Kidney (tissue), 22 donors: ENCODE measurements at places on chromosomes 6 and 20. TPM values are rescaled to one million over a fixed set of nuclear protein-coding genes. Genes with fewer than 3 reads are reported as not detected.

- no peak for DNase-seq
Observed at GRCh38 chr20:64001607-64002011, 20.7 kb downstream of the PRPF6 start.

GRCh38 chr6:42367353-42368011 is 84.2 kb downstream of the TRERF1 start:
- no peak for DNase-seq

DNA sequence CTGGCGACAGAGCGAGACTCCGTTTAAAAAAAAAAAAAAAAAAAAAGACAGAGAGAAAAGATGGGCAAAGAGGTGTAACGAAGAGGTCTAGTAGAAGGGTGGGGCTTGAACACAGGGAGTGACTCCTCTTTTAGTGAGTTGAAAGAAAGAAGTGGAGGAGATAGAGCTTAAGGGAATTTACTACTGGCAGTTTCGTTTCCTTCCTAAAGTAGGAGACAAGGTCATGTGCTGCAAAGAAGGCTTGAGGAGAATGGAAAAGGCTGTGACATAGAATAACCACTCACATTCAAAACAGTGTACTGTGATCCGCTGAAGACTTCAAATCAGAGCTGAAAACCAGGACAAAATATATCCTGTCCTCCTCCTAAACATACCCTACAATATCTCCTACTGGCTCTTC is 63.8 kb upstream of the EIF2S2 start:
- DNase-seq = no peak

- DNase-seq = no peak
Observed at GRCh38 chr20:4637081-4637797, 84.5 kb upstream of the PRND start.

GRCh38 chr20:32193996-32194395 is 13.5 kb downstream of the PLAGL2 start:
- no peak for DNase-seq

GRCh38 chr20:16709017-16709416 is 20.8 kb upstream of the SNRPB2 start:
- DNase-seq = no peak

DNA sequence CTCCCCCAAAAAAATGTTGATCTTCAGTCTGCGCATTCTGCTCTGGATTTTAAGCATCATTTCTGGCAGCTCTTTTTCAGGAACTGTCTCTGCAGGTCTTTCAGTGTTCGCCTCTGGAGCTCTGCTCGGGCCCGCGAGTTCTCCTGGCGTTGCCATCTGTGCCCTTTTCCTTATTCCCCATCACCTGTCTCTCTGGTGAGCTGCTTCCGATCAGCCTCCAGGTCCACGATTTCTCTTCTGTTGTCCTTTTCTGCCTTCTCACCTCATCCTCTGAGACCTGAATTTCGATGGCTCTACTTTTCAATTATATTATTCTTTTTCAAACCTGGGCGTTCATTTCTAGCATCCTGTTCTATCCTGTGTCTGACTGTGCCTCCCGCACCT is 590 bp upstream of the MAP1LC3A start:
- no peak for DNase-seq

- DNase-seq = no peak
Observed at GRCh38 chr20:8602389-8603116, 466.3 kb upstream of the PLCB4 start.

DNA sequence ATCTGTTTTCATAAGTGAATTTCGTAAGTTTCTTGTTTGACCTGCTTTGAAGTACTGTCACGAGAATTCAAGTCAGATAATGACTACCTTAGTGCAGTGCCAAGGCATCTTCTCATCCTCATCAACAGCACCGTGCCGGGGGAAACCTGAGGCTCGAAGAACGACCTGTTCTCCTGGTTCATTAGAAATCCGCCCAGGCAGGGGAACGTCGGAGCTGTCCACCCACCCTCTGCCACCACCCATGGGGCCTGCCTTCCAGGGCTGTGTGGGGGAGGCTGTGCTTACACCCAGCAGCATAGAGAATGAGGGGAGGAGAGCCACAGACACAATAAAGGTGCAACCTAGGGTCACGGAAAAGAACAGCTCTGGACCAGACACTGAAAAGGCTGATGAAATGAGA is 101.6 kb downstream of the RAMACL start:
- DNase-seq = no peak

DNA sequence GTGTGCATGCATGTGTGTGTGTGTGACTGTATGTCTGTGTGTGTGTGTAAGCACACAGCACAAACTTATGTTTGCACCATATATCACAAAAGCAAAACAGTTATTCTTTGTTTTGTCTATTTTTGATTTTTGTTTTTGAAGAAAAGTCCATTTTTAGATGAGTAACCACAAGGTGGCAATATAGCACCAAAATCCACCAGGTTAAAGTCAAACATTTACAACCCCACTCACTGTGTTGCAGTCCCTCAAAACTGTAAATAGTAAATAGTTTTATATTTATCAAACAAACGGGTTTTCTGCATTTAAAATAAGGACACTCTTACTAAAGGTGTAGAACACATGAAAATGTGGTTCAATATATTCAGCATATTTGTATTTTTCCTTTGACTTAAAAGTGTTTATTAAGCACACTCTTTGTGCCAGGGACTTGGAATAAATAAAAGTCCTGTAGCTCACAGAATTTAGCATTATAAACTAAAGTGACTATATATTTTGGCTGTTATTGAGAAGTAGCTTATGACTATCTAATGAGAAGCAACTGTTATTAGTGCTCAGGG is 118.5 kb downstream of the GFRAL start:
- DNase-seq = no peak

DNA sequence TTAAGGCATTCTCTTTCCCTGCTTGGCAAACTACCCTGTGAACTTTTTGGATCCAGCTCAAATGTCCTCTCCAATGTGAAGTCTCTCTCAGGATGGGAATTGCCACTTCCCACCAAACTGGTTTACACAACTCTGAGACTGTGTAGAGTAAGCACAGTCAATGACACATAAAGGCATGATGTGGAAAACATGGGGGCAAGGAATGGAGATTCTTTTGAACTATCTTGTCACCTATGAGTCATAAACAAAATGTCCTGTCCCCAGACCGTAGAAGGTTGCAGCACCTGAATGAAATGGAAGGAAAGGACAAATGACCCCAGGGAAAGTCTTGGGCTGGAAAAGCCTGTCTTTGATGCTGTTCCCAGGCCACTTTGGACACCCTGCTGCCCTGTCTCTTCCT is 11.0 kb upstream of the KIF13A start:
- no peak for DNase-seq

GRCh38 chr6:328136-328670 is 35.9 kb downstream of the DUSP22 start:
- DNase-seq = no peak

- DNase-seq = no peak
Observed at GRCh38 chr6:83443516-83443915, 12.7 kb upstream of the ME1 start.

- no peak for DNase-seq
Observed at GRCh38 chr6:150008588-150008987, 16.7 kb downstream of the RAET1L start.

DNA sequence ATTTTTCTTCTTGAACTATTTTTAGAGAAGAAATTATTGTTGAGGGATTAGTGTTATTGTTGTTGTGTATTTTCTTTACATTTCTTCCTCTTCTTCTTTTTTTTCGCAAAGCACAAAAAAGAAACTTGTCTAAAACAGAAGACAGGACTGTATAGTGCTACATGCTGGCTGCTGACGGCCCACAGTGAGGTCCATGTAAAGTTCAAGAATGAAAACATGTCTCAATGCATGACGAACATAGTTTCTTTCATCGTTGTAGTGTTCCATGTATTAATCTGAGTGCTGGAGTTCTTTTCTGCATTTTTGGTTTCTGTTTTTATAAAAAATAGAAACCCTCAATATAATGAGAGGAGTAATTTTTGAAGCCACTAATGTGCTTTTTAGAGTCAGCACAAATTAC is 462.9 kb upstream of the MARCKS start:
- DNase-seq = no peak

GRCh38 chr6:129475477-129476247 is 234.3 kb downstream of the ARHGAP18 start:
- DNase-seq = no peak

GRCh38 chr6:113762641-113763040 is 94.5 kb upstream of the MARCKS start:
- no peak for DNase-seq

- peak; percentile 92 for DNase-seq
Observed at GRCh38 chr6:35259948-35260590, 534 bp downstream of the ZNF76 start.

GRCh38 chr6:100457311-100457990 is 7.3 kb downstream of the SIM1 start:
- peak; percentile 93 for DNase-seq

- DNase-seq = peak; percentile 68
Observed at GRCh38 chr6:134351615-134352474, 33.9 kb upstream of the SGK1 start.

- no peak for DNase-seq
Observed at GRCh38 chr6:17096096-17096495, 5.8 kb upstream of the STMND1 start.

DNA sequence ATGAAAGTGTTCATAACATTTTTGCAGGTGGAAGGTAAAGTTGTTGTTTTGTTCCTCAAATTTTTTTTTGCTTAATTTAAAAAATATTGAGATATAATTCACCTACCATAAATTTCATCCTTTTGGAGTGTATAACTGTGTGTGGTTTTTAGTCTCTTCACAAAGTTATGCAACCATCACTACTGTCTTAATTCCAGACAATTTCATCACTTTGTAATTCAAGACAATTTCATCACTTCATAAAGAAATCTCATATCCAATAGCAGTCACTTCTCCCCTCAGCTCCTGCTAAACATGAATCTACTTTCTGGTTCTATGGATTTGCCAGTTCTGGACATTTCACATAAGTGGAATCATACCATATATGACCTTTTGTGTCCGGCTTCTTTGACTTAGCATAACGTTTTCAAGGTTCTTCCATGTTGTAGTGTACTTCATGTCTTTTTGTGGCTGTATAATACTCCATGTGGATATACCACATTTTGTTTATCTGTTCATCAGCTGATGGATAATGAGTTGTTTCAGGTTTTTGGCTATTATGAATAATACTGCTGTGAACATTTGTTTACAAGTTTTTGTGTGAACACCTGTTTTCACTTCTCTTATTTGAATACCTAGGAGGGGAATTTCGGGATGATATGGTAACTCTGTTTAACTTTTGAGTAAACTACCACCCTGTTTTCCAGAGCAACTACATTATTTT is 18.8 kb downstream of the ZFAND3 start:
- no peak for DNase-seq

- peak; percentile 4 for DNase-seq
Observed at GRCh38 chr20:33273117-33273851, 9.7 kb upstream of the BPIFB1 start.

DNA sequence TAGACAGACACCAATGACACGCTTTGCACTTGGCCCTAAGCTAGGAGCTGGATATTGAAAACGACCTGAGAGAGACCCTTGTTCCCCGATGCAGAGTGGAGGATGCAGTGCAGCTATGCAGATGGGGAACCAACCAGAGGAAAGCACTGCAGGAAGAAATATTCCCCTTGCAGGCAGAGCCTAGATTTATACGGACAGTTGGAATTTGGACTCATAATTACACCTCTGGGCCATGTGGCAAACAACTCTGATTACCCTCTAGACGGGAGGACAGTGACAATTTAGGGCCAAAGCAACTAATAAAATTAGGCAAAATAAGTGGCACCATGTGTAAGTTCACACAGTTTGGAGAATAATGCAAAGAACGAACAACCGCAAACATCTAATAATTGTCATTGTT is 12.3 kb downstream of the PMEPA1 start:
- no peak for DNase-seq

EEF1A2 gene
- total RNA-seq = 18.1 TPM

DDX43 gene
- total RNA-seq = 1.4 TPM

SYTL3 gene
- total RNA-seq = 16.0 TPM

SOX4 gene
- 36.5 TPM for total RNA-seq

UBE3D gene
- total RNA-seq = 6.0 TPM

BPIFB2 gene
- not detected for total RNA-seq

CST4 gene
- total RNA-seq = not detected

SLC22A23 gene
- 5.3 TPM for total RNA-seq

FILIP1 gene
- total RNA-seq = 4.6 TPM
